Activated B cell treated with CpG ODN at 0.5 μM for 24 hours (primary cell): ENCODE measurements at places on chromosomes 3 and 15. TPM values are rescaled to one million over a fixed set of nuclear protein-coding genes. Genes with fewer than 3 reads are reported as not detected.

- peaks cover 2% of the 10 kb centered on the region for H3K36me3 ChIP-seq
- DNase-seq: no peak
- no peak overlapping the region for H3K4me3 ChIP-seq
- H3K27me3 ChIP-seq: no peaks in the 10 kb centered on the region
- peaks cover 20% of the 10 kb centered on the region for H3K4me1 ChIP-seq
- no peak overlapping the region for H3K27ac ChIP-seq
Measured at GRCh38 chr3:170405101-170405500, 13.6 kb upstream of the CLDN11 start.

Gene GPR160
- total RNA-seq: 63.2 and 65.5 TPM in 2 replicates

DNA sequence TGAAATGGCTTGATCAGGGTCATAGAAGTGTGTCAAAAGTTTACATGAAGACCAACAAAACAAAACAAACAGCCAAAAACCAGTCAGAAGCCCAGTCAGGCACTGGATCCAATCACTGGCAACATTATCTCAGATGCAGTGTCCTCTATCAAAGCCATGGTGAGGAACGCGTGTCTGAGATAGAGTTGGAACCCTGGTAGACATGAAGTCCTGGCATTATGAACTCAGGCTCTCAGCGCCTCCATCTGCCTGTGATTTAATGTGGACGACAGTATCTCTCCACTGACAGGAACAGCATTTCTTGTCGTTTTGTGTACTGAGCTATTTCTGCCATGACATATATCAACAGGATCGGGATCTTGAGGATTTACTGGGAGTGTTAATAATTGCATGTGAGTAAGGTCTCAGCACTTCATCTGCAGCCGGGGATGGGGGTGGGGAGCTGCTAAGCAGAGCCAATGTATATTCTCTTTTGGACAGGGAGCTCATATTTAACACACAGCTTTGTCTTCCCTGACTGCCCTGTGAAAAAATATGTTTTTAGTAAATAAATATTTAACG, 1120.0 kb downstream of the IGSF11 start:
- H3K27ac ChIP-seq: no peak overlapping the region
- H3K27me3 ChIP-seq: no peaks in the 10 kb centered on the region
- H3K36me3 ChIP-seq: no peaks in the 10 kb centered on the region
- no peaks in the 10 kb centered on the region for H3K4me1 ChIP-seq

DNA sequence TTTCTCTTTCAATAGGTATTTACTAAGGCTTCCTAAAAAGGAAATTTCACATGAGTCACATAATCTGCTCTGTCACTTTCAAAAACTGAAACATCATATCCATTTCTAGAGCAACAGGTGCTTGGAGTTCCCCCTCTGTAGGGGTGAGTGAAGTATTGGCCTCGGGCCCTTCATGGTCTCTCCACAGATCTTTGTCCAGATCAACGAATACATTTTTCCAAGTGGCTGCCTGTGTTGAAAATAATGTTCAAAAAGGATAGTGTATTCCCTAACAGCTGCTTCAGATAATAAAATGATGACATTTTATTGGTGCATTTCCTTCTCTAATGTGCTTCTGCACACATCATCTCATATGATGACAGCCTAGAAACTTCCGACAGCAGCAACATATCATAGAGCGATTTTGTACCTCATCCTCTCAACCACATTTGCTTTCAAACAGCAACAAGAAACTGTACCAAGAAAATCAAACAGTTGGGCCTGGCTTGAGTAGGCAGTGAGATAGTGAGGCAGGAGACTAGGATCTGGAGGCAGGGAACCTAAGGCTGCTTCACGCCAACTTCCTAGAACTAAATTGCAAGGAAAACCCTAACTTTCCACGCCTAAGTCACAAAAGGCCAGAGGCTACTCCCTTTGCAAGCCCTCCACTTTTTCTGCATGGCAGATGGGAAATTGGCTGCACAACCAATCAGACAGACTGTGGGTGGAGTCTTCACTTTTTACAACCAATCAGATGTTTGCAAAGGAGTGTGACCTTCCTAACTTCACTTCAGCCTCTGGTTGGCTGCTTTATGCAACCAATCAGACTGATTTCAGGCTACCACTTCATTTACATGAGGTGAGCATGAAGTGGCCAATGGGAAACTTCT, 340.2 kb downstream of the LRRC3B start:
- H3K27me3 ChIP-seq: no peaks in the 10 kb centered on the region
- H3K4me3 ChIP-seq: no peak overlapping the region
- no peaks in the 10 kb centered on the region for H3K4me1 ChIP-seq
- no peak for DNase-seq
- no peak overlapping the region for H3K27ac ChIP-seq

DNA sequence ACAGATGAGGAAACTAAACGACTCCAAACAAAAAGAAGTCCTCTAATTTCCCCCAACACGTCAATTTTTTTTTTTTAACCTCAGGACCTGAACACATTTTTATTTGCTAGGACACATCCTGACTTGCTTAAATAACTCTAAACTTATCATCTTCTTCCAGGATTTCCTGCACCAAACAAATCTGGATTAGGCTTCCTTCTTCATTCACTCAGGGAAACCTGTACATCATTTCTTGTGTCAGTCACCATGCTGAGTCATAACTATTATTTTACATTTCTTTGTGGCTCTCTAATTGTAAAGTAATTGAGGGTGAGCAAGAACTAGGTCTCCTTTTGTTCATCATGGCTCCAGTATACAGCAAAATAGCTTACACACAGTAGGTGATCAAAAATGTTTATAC, 433.4 kb upstream of the GBE1 start:
- no peaks in the 10 kb centered on the region for H3K36me3 ChIP-seq
- H3K27me3 ChIP-seq: no peaks in the 10 kb centered on the region
- no peak overlapping the region for H3K27ac ChIP-seq

Gene CA12
- total RNA-seq: not detected in 2 replicates

DNA sequence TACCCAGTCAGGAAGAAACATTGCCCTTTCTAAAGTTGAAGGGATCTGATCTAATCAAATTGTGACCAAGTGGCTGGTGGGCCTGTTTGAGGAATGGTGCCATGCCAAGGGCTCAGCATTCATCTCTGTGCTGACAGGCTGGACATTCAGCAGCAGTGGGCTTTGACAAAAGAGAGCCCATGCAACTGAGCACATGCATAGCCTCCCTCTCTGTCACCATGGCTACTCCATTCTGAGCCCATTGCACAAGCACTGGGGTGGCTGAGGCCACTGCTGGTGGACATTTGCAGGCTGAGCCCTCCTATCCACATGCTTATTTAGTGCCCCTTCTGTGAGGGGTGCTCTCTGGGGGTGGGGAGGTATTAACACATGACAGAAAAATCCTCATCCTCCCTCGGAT, 28.6 kb upstream of the TNFSF10 start:
- no peak overlapping the region for H3K27ac ChIP-seq
- H3K4me3 ChIP-seq: no peak overlapping the region
- DNase-seq: no peak
- no peaks in the 10 kb centered on the region for H3K27me3 ChIP-seq
- H3K4me1 ChIP-seq: peaks cover 12% of the 10 kb centered on the region

Gene TERB2
- total RNA-seq: not detected in 2 replicates

GRCh38 chr15:51846463-51847230, 17.2 kb downstream of the TMOD3 start:
- no peak overlapping the region for H3K27ac ChIP-seq
- H3K4me3 ChIP-seq: no peak overlapping the region
- H3K4me1 ChIP-seq: peaks cover 66% of the 10 kb centered on the region
- H3K36me3 ChIP-seq: peaks cover 3% of the 10 kb centered on the region

GRCh38 chr3:127175272-127175671, 17.7 kb upstream of the PRR23E start:
- no peak overlapping the region for H3K27ac ChIP-seq
- H3K4me1 ChIP-seq: no peaks in the 10 kb centered on the region
- H3K4me3 ChIP-seq: no peak overlapping the region

DNA sequence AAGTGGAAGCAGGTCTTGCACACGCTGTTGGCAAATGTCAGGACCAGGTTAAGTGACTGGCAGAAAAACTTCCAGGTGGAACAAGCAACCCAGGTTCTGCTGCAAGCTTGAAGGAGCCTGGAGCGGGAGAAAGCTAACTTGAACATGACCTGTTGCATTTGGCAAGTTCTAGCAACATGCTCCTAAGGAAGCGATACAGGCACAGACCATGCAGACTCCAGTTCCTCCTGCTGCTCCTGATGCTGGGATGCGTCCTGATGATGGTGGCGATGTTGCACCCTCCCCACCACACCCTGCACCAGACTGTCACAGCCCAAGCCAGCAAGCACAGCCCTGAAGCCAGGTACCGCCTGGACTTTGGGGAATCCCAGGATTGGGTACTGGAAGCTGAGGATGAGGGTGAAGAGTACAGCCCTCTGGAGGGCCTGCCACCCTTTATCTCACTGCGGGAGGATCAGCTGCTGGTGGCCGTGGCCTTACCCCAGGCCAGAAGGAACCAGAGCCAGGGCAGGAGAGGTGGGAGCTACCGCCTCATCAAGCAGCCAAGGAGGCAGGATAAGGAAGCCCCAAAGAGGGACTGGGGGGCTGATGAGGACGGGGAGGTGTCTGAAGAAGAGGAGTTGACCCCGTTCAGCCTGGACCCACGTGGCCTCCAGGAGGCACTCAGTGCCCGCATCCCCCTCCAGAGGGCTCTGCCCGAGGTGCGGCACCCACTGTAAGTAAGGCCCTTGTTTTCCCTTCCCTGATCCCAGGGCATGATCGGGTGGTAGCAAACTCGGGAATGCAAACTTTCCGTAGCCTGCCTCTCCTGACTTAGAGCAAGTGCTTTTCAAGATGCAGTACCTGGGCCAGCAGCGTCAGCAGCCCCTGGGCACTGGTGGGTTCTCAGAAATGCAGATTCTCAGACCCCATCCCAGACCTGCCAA, 759 bp downstream of the GALNT15 start:
- H3K36me3 ChIP-seq: no peaks in the 10 kb centered on the region
- DNase-seq: no peak
- no peak overlapping the region for H3K4me3 ChIP-seq
- H3K4me1 ChIP-seq: peaks cover 8% of the 10 kb centered on the region
- H3K27ac ChIP-seq: no peak overlapping the region

Gene ITIH1
- 0.42 and 0.80 TPM in 2 replicates for total RNA-seq

Gene CASR
- total RNA-seq: 0.02 TPM in 1 of 2 replicates, not detected in the other

Gene MST1
- total RNA-seq: 4.7 and 8.0 TPM in 2 replicates

Gene CISH
- total RNA-seq: 2.9 and 3.2 TPM in 2 replicates

Gene TUSC7
- total RNA-seq: not detected in 2 replicates

GRCh38 chr3:106534206-106534605, 665.4 kb upstream of the CBLB start:
- peaks cover 2% of the 10 kb centered on the region for H3K27me3 ChIP-seq
- no peaks in the 10 kb centered on the region for H3K36me3 ChIP-seq
- H3K27ac ChIP-seq: no peak overlapping the region
- H3K4me1 ChIP-seq: peaks cover 17% of the 10 kb centered on the region
- H3K4me3 ChIP-seq: no peak overlapping the region
- DNase-seq: no peak

Gene TM4SF4
- total RNA-seq: not detected in 2 replicates

Gene RGMA
- not detected in 2 replicates for total RNA-seq

DNA sequence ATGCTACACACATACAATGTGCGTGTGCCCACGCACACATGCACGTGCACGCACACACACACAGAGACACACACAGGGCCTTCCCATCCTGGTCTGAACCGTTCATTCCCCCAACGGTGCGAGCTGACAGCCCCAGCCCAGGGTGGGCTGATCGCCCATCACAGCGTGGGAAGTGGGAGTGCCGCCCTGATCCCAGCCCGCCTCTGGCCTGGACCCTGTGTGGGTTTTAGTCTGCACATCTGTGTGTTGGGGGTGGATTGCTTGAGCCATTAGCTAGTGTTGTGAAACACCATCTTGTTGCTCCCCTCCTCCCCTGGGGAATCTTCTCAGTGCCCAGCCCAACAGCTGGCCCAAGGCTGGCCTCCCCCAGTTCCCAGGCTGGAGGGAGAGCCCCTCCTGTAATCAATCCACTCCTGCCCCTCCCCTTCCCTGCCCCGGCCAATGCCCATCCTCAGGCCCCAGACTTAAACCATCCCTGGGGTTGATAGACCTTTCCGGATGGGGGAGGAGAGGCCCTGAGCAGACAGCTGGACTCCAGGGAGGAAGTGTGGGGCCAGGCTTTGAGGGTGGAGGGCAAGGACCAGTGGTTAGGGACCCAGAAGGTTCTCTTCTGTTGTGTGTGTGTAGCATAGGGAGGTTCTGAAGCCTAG, 8.3 kb downstream of the SEMA3G start:
- no peak overlapping the region for H3K4me3 ChIP-seq
- no peak for DNase-seq
- no peaks in the 10 kb centered on the region for H3K36me3 ChIP-seq
- peaks cover 4% of the 10 kb centered on the region for H3K4me1 ChIP-seq
- H3K27ac ChIP-seq: no peak overlapping the region
- no peaks in the 10 kb centered on the region for H3K27me3 ChIP-seq

DNA sequence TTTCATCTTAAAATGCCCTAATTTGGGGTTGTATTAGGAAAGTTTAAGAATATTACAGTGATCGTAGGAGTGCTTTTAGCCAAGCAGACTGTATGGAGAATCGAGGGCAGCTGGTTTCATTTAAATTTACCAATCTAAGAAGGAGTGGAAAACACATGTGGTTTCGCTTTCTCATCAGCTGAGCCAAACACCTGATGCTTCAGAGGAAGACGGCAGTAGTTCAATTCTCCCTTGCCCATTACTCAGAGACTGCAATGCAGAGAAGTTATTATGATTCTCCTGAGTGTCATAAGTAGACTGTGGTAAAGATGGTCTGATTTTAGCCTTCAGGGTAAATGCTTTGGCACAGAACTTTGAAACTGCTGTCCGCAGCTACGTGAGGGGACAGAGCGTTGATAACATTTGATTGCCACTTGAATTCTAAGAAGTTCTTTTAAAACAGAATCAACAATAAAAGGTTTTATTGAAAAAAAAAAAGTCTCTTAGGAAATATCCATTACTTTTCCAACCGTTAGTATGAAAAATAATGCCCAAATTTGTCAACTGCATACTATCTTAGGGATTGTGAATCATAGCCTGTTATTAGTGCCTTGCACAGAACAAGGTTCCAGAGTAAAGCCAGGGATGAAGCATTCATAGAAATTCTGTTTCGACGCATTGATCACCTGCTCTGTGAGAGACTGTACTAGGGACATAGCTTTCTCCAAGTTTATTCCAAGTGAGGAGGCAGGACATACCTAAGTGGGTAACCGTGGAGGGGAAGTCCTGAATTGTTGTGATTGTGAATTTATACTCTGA, 25.6 kb downstream of the LYSMD4 start:
- H3K4me3 ChIP-seq: no peak overlapping the region
- H3K36me3 ChIP-seq: peaks cover 55% of the 10 kb centered on the region
- no peaks in the 10 kb centered on the region for H3K27me3 ChIP-seq

DNA sequence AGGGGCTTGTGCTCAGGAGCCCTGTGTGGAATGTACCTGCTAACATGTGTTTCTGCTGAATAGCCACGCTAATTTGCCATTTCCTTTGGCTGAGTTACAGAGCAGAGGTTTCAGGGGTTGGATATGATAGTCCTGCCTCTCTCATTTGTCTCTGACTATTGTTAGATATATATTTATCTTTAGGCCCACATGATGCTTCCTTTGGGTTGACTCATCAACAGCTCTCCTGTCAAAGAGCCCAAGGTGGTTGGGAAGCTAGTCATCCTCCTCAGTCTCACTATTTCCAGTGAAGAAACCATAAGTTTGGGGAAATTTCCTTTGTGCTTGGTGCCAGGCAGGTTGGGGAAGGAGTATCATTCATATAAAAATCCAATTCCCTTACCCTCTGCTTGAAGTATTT, 1194.6 kb downstream of the ZPLD1 start:
- DNase-seq: no peak
- H3K4me1 ChIP-seq: no peaks in the 10 kb centered on the region
- H3K4me3 ChIP-seq: no peak overlapping the region
- no peak overlapping the region for H3K27ac ChIP-seq
- H3K36me3 ChIP-seq: no peaks in the 10 kb centered on the region

Gene COPS2
- total RNA-seq: 53.1 and 54.4 TPM in 2 replicates

- peaks cover 3% of the 10 kb centered on the region for H3K4me1 ChIP-seq
- H3K27ac ChIP-seq: no peak overlapping the region
- no peak for DNase-seq
Measured at GRCh38 chr3:33750211-33750548, 32.1 kb upstream of the CLASP2 start.
